Spinal cord (tissue), 10 donors: ENCODE measurements at places on chromosomes 6 and 20.

DNA sequence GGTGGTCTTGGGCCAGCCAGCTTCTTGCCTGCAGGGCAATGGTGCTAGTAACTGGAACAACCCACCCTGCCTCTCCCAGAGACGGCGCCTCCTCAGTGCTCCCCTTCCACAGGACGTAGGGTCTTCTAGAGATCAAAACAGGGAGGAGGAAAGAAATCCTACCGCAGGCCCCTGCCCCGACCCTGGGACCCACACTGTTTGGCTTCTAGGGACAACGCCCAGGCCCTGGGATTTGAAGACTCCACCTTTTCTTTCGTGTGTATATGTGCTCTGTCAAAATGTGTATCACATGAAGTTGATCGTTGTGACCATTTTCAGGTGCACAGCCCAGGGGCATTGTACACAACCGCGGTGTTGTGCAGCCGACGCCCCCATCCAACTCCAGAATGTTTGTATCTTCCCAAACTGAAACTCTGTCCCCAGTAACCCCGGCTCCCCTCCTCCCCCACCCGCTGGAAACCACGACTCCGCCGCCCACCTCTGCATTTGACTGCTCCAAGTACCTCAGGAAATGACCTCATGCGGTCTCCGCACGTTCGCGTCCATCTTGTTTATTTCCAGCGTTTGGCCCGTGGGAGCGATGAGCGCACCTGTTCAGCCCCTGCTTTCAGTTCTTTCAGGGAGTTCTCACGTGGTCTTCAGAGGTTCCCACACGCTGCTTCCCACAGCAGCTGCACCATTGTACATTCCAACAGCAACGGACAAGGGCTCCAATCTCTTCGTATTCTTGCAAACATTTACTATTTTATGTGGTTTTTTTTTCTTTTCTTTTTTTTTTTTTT lies 3.4 kb upstream of the BHLHE23 start:
- DNase-seq, result no peak
- H3K4me3 ChIP-seq, result no peak overlapping the region
- peaks cover 45% of the 10 kb centered on the region for H3K4me1 ChIP-seq
- H3K36me3 ChIP-seq, result no peaks in the 10 kb centered on the region
- no peak overlapping the region for H3K27ac ChIP-seq

GRCh38 chr6:36907781-36908180 lies 22.0 kb downstream of the C6orf89 start:
- DNase-seq, result peak; percentile 52
- H3K4me1 ChIP-seq, result peaks cover 14% of the 10 kb centered on the region
- peak overlapping the region; percentile 78 for H3K27ac ChIP-seq

DNA sequence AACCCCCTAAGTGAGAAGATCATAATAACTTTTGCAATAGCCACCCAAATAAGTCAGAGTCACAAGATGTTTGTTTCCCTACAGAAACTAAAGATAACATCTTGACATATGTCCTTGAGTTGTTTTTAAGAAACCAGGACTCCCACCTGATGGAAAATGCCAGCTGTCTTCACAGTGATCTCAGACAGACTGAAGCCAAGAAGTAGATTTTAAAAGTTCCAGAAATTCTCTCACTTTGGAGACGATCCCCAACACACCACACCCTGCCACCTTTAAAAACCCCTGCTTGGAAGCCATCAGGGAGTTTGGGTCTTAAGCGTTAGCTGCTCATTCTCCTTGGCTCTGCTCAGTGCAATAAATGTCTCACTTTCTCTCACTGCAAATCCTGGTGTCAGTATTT lies 63.0 kb downstream of the GPR6 start:
- no peak for DNase-seq
- peaks cover 8% of the 10 kb centered on the region for H3K4me1 ChIP-seq
- H3K27me3 ChIP-seq, result no peaks in the 10 kb centered on the region
- H3K36me3 ChIP-seq, result no peaks in the 10 kb centered on the region
- H3K27ac ChIP-seq, result no peak overlapping the region
- no peak overlapping the region for H3K4me3 ChIP-seq

DNA sequence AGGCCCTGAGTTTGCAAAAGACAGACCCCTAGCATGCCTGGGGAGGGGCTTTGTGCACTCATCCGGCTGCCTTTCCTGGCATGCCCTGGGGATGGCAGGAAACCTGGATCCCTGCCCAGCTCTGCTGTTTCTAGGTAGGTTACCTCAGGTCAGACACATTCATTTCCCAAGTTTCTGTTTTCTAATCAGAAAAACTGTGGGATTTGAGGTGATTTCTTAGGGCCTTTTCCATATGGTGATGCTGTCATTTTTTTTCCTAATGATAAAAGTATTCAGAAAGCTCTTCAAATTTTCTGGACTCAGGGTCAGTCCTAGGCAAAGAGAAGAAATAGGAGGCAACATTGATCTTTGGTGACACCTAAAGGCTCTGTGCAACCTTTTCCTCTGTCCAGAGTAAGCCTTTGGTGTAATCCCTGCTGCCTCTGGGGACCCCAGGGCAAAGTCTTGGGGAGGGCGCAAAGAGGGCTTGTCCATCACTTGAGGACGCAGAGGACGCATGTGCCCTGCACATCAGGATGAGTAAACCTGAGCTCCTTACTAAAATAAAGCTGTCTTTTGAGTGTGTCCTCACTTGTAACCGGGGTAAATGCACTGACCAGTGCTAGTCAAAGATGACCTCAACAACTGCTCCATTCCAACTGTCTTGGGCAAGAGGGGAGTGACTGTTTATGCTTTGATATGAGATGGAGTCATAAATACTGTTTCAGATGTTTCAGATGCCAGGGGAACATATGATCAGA lies 13.5 kb upstream of the TRAM2 start:
- DNase-seq, result no peak
- no peak overlapping the region for H3K4me3 ChIP-seq
- H3K27ac ChIP-seq, result no peak overlapping the region
- H3K4me1 ChIP-seq, result peaks cover 25% of the 10 kb centered on the region
- no peaks in the 10 kb centered on the region for H3K27me3 ChIP-seq
- H3K36me3 ChIP-seq, result no peaks in the 10 kb centered on the region

DNA sequence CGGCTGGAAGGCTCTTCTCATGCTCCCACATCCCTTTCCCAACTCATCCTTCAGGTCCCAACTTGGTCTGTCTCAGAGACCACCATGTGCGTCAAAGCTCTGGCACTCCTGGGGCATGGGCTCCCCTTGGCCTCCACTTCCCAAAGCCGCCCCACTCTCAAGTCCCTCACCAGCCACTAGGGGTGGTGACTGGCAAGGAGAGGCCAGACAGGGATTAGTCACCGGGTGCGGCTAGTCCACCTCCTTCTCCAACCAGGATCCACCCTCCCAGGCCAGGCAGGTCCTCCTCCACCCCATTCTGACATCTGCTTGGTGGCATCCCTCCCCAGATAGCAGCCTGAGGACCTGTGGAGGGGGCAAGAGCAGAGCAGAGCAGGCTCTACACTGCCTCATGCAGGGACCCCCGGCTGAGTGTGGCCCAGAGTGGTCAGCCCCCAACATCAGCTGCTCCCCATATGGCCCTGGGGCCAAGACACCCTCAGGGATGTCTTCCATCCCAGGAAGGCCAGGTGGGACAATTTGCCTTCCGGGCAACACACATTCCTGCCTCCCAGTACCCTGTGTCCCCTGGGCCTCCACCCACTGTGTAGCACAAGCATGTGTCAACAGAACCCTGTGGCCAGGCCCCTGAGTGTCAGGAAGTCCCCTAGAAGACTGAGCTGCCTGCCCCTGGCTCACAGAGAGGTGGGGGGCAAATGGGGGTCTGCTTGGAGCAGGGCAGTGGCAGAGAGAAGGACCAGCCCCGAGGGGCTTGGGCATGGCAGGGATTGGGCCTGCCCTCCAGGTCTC lies 29.2 kb downstream of the YTHDF1 start:
- H3K27me3 ChIP-seq, result no peaks in the 10 kb centered on the region
- no peak for DNase-seq
- H3K36me3 ChIP-seq, result peaks cover 29% of the 10 kb centered on the region
- H3K27ac ChIP-seq, result no peak overlapping the region
- no peak overlapping the region for H3K4me3 ChIP-seq
- peaks cover 14% of the 10 kb centered on the region for H3K4me1 ChIP-seq

DNA sequence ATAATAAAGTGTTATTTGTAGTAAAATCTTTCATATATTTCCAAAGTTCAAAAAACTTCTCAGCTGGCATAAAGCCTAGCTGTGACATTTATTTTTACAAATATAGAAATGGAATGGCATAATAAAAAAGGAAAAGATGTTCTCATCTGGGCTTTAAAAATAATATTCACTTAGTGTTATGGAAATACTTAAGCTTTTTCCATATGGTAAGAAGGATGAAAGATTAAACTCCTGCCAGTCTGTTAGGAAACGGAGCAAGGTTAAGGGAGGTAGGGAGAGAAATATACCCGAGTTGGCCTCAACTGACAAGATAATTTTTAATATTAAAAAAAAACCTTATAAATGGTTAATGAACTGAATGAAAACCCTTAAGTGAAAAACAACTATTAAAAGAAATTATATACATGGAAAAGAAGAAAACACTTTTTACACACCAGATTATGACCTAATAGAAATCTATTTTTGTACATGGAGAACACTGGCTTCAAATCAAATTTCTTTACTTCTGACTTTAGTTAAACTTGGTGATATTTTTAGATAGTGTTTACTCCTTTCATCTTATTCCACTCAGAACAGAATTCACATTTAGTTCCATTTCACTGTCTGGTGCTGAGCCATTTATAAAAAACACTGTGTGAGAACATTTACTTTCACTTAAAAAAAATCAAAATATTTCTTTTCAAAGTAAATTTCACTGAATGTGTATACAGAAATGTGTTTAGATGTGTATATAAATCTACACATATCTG lies 137.0 kb downstream of the DST start:
- H3K4me3 ChIP-seq, result no peak overlapping the region
- H3K27ac ChIP-seq, result no peak overlapping the region
- no peaks in the 10 kb centered on the region for H3K27me3 ChIP-seq
- no peak for DNase-seq
- H3K36me3 ChIP-seq, result peaks cover 2% of the 10 kb centered on the region
